ENCODE measurements at places on chromosomes 12 and 14. TPM values are rescaled to one million over a fixed set of nuclear protein-coding genes. Genes with fewer than 3 reads are reported as not detected.

GRCh38 chr12:124085419-124086296 lies 112.6 kb downstream of the ZNF664 start:
- DNase-seq = no peak

- no peak for DNase-seq
These were observed 4.2 kb upstream of the SP7 start for GRCh38 chr12:53340398-53340797.

- DNase-seq = no peak
These were observed 20.5 kb upstream of the GPR132 start for GRCh38 chr14:105085766-105086165.

DNA sequence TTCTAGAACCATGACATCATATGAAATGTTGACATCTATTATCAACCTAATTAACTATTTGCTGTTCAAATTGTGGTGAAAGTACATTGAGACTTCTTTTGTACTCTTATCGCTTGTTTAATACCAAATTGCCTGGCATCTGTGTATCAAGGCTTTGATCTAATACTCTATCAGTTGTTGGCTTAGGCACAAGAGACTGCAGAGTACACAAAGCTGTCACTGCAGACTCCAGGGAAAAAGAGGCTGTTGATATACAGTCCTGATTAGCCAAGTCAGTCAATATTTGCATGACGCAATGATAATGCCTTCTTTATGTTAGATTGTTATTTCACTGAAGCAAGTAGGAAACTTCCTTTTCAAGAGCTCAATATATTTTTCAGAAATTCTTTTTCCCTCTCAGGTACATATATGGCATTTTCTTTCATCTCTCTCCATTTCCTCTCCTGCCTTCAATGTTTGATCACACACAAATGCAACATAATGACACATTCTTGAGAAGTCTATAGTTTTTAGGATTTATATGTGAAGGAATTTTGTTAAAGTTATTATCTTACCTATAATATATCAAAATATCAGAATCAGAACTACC lies 32.3 kb upstream of the PTCSC3 start:
- no peak for DNase-seq

GRCh38 chr12:6372403-6373003 lies 2.9 kb downstream of the SCNN1A start:
- DNase-seq = peak; percentile 52

DNA sequence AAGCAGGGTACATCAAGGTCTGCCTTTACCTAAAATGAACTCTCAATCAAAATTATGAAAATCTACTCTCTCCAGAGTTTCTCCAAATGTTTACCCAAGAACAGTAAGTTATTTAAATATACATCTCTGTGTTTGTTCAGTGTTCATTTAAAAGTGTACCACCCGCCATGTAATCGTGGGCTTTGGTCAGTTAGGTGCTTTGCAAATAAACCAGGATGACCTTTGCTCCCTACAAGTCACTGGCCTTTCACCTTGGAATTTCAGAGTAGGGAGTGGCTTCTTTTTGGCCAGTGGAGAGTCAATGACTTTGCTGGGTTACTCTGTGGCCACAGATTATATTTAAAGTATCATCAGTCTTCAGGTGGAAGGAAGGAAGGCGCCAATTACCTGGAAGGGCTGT lies 74.6 kb upstream of the PTPRB start:
- DNase-seq = no peak

The SELPLG gene
- total RNA-seq = 2.9 TPM

DNA sequence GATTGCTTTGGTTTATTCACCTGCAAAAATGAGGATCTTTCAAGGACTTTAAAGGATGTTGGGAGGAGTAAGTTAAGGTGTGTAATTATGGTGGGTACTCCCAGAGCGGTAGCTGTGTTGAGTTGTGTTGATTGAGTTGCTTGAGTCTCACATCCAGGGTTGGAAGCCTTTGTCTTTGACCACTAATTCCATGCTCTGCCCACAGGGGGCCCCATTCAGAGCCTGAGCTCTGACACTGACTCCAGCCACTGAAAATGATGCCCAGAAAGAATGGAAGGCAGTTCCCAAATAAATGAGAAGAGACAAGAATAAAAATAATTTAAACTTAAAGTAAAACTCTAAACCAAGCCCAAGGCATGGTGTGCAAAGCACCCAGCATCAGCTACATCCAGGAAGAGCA lies 237.4 kb upstream of the PWP1 start:
- no peak for DNase-seq

DNA sequence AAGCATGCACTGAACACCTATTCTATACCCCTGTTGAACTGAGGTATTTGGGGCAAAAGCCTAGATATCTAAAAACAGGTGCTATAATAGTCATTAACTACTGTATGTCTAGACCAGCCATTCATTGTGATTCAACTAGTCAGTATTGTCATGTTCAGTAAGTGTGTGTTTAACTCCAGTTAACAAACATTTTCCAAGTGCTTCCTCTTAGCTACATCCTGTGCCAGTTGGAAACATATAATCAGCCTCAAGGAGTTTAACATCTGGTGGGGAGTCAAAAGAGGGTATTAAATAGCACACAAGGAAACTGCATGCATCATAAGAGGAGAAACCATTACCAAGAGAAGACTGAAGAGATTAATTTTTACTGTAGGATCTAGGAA lies 20.4 kb downstream of the TMTC1 start:
- no peak for DNase-seq

DNA sequence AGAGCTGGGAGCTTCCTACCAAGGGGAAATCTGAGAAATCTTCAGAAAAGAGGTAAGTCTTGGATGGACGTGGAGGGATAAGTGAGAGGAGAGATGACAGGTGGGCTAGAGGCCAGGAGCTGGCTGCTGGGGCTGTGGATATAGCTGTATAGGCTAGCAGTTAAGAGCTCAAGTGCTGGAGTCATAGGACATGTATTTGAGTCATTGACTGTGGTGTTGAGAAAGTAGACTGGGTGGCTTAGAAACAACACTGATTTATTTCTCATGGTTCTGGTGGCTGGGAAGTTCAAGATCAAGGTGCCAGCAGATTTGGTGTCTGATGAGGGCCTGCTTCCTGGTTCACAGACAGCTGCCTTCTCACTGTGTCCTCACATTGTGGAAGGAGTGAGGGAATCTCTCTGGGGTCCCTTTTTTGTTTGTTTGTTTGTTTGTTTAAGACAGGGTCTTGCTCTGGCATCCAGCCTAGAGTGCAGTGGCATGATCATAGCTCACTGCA lies 151.1 kb upstream of the FUT8 start:
- DNase-seq = no peak

DNA sequence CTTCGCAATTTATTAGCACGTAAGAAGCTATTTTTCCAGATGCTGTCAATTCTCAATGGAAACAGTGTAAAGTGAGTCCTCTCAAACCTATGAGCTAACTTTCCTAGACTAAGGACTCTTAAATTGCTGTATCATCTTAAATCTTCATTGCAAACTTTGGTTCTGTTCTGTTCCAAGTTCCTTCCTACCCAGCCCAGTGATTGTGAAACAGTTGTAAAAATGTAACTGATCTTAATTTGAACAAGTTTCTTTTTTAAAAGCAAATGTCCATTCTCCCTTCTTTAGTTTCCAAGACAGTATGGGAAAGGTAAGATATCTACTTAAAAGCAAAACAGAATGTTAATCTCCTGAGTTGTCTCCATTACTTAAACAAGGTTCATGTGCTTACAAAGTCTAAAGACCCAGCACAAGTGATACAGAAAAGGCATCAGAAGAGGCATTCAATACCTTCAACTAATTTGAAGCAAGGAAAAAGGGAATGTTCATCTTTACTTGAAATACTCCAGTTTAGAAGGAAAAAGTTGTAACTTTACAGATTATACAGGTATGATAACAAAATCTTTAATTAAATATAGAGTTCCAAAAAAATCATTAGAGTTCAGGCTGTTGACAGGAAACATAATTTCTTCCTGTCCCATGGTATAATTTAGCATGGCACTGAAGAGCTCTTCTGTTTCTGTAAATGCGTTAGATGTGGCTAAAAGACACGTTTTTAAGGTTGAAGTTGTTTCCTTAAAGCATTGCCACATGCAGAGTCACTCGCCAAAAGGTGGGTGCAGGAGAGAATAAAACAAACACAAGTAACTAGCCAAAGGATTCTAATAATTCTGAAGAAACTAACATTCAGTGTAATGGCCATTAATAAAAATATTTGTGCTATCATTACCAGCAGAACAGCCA lies 101.5 kb upstream of the USP15 start:
- DNase-seq = no peak

GRCh38 chr12:20420557-20420956 lies 52.2 kb downstream of the PDE3A start:
- no peak for DNase-seq

DNA sequence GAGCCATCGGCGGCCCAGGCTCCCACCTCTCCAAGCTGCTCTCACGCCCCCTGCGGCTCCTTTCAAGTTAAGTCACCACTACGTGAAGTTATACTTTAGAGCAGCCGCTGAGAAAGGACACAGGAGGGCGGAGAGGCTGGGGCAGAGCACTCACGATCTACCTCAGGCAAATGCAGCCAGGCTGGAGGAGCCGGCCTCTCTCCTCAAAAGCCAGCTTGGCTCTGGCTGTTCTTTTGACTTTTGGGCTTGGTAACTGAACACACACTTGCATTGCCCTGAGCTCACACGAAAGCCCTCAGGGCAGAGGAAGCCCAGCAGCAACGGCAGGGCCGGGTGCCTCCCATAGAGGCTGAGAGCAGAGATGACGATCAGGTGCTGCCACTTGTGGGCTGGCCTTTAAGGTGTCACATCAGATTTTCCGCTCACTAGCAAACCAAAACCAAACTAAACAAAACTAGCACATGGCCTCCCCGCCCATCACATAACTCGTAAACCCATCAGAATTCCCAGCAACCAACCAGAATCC lies 75.2 kb downstream of the PITPNM2 start:
- DNase-seq = no peak

The OR6C2 gene
- not detected for total RNA-seq

- DNase-seq = no peak
These were observed 74.3 kb upstream of the ARID2 start for GRCh38 chr12:45655186-45655585.

All from right cardiac atrium (tissue), 5 donors.